Activated T-helper 1 cell treated with anti-CD3 and anti-CD28 coated beads, Interleukin-12 subunit alpha, Interleukin-12 subunit beta, Interleukin-2, Interleukin-4 antibody, amounts not matched to agents 30 ng/mL and 10 ng/mL and 1 ng/mL, durations not matched to agents 14 hours and 24 hours and 36 hours (primary cell): ENCODE measurements at places on chromosomes 16 and 17.

DNA sequence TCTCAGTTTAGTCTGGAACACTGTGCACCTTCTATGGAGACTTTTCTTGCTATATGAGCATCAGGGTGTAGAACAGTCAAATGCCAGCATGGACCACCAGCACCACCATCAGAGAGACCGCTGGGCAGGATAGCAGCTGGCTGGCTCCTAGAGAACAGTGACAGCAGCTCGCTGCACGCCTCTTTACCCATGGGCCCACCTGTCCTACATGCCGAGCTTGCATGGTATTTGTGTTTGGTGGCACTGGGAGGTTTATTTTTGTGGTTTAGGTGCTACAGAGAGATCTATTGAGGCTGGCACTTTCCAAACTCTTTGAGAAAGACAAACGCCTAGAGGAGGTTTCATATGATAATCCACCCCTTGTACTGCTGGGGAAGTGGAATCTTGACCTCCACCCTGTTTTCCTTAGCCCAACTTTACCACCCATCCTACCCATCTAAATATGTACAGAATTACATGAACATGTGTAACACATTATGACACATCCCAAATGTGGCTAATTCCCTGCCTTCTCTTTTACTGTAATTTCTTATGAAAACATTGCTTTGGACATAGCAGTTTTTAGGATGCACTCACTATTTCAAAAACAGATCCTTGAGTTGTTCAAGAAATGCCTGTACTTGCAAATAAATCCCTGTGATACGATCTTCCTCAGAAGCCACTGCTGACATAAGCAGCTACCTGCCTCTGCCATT, 46.3 kb downstream of the COG7 start:
- DNase-seq: no peak

DNA sequence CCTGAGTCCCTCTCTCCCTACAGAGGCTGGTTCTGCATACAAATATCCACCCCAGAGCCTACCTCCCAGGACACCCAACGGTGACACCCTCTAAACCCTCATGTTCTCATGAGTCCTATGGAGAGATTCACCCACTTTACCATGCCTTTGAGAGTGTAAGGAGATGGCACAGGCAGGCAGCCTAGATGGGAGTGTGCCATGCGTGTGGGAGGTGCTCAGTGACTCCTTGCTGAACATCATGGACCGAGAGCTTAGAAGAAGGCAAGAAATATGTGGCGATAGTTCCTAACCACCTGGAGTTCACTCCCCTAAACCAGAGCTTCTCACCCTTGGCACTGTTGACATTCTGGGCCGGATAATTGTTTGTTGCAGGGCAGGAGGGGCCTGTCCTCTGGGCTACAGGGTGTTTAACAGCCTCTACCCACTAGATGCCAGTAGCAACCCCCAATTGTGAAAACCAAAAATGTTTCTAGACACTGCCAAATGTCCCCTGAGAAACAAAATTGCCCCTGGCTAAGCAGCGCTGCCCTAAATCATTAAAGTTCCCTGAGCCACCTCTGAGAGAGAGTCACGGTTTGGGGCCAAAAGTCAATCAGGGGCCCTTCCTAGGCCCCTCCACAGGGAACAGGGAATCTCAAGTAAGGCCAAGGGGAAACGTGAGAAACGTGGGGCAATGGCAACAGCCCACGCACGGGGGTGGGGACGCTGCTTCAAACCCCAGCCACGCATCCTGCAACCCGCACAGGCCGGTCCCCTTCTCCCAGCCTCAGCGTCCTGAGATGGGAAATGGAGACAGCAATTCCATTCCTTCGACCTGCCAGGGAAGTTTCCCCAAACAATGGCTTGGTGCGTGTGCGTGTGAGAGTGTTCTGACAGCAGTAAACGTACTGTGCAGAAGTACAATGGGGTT, 66.8 kb downstream of the C16orf78 start:
- DNase-seq: no peak

GRCh38 chr16:15592324-15592723, 50.6 kb downstream of the MARF1 start:
- DNase-seq: no peak

- no peak for DNase-seq
Observed at GRCh38 chr16:54633943-54634362, 296.7 kb upstream of the IRX5 start.

GRCh38 chr16:66653581-66654350, 42.8 kb downstream of the CMTM4 start:
- DNase-seq: no peak

GRCh38 chr17:80265205-80266068, 4.8 kb downstream of the RNF213 start:
- DNase-seq: peak; percentile 68
